ENCODE measurements at places on chromosomes 5 and 9.

- DNase-seq = no peak
These were observed 69.0 kb downstream of the ADAMTSL1 start for GRCh38 chr9:18542837-18543405.

DNA sequence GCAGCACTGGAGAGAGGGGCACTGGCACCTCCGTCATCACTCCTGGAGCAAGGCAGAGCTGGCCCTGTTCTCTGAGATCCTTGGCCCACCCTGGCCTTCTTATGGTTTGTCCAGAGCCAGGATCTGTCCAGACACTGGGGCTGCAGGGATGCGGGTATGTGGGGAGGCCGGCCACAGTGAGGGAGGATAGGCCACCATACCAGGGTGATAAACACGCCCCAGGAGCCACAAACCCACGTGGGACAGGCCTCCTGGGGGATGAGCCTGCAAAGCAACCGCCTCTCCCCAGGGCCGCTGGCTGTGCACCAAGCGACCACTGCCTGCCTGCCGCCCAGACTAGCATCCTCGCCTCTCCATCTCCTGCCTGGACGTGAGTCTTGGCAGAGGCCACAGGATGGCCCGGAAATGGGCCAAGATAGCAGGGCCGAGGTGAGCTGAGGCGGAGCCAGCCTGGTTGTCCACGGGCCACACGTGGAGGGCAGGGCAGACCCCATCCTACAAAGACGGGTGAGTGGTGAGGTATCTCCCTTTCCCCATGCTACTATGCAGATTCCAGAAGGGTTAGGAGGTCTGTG is 4.5 kb downstream of the OBP2A start:
- DNase-seq = no peak

GRCh38 chr9:91897201-91897600 is 52.8 kb downstream of the ROR2 start:
- DNase-seq = no peak

GRCh38 chr5:173809014-173809413 is 79.1 kb upstream of the CPEB4 start:
- no peak for DNase-seq
